ENCODE measurements at places on chromosomes 5 and 9.
A peak's percentile ranks its signal among the peaks of the same experiment; 100 is the strongest.

DNA sequence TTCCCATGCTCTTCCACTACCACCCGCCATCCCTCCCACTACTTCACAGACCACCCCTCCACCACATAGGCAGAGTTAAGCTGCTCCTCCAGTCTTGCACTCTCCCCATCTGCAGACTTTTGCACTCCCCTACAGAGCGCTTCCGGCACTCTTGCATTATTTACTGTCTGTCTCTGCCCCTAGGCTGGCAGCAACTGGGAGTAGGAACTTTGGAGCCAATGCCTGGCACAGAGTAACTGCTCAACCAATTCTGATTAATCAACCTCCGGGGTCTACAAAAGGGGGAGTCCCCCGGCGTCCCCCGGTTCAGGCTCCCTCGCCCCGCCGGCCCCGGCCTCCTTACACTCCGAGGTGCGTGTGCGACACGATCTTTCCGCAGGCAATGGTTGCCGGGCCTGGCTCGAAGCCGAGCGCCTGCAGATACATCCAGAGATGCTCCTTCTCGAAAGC lies 498 bp downstream of the HAUS6 start:
- DNase-seq, result no peak

GRCh38 chr5:118696076-118696475 lies 292.3 kb downstream of the DTWD2 start:
- DNase-seq, result no peak

- no peak for DNase-seq
These were observed 141.7 kb downstream of the HTR1A start for GRCh38 chr5:63820577-63820976.

DNA sequence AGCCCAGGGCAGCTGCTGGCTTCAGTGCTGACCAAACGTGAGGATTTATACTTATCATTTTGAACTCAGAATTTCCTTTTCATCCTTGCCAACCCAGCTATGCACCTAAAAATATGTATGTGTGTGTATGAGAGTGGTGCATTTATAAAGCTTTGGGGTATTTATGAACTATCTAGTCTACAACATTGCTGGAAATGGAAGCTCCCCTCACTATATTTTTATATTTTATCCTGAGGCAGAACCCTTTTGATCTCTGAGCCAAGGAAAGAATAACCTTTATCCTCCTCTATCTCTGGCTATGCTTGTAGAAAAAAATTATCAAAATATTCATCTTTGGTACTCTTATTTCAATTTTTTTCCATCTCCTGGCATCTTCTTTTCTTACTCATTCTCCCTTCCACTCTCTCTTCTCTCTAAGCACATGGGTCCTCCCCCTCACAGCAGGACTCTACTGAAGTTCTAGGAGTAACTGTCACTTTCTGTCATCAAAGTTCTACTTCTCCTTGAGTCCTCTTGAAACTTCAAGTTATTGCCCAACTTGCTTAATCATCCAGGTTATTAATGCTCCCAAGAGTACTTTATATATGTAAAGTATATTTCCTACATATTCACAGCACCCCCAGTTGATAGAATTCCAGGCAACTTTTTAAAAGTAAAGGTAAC lies 190.9 kb downstream of the HINT1 start:
- DNase-seq, result no peak

GRCh38 chr9:129138476-129139232 lies 27.4 kb downstream of the PTPA start:
- no peak for DNase-seq

DNA sequence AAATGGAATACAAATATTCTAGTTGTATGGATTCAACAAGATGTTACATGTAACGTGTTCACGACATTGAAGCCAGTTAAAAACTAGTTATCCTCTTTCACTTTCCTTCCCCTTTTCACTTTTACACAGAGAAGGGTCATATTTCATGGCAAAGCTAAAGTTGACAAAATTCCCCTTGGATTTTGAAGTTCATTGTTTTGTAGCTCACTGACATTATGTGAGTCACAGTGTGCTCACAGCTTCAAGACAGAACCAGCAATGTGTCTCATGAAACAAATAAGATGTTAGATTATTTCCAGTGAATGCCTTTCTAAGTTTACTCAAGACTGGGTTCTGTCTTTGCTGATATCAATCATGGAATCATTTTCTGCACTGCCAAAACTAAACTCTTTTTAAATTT lies 535.5 kb upstream of the GRIN3A start:
- DNase-seq, result no peak

- peak; percentile 58 for DNase-seq
These were observed 4.6 kb downstream of the KIF2A start for GRCh38 chr5:62310426-62311143.

DNA sequence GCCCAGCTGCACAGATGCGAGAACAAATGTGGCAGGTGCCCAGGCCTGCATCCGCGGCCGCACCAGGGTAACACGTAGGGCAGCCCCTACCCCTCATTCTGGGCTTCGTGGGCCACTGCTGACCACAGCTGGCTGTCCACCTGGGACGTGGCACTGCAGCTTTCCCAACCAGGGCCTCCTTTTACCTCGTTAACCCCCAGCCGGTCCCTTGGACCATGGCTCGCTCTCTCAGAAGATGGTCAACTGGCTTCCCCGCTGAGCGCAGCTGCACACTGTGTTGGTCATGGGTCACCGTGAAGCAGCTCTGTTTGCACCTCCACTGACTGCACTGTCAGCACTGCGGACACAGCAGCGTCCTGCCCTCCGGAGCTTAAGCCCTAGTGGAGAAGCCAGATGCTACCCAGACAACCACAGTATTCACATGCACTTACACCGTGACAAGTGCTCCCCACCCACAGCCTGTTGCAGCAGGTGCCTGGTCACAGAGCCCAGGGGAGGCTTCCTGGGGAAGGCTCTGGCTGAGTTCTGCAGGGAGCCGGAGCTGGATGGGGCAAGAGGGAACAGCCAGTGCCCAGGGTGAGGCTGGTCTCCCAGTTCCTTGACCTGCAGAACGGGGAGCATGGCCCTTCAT lies 10.5 kb upstream of the PLEKHG4B start:
- no peak for DNase-seq

DNA sequence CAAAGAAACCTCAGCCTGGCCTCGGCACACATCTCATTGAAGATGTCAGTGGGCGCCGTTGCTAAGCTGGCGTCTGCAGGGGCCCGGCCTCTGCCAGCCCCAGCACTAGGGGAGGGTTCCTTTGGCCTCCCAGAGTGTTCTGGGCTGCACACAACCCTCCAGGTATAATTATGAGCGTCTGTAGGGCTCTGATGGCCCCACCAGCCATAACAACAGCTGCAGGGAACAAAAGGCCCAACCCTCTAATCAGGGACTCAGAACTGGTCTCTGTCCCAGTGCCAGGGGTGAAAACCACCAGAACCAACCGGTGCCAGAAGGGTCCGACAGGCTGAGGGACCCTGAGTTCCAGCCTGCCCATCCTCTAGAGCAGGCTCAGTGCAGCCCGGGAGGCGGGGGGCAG lies 39.5 kb upstream of the SLC12A7 start:
- DNase-seq, result no peak

DNA sequence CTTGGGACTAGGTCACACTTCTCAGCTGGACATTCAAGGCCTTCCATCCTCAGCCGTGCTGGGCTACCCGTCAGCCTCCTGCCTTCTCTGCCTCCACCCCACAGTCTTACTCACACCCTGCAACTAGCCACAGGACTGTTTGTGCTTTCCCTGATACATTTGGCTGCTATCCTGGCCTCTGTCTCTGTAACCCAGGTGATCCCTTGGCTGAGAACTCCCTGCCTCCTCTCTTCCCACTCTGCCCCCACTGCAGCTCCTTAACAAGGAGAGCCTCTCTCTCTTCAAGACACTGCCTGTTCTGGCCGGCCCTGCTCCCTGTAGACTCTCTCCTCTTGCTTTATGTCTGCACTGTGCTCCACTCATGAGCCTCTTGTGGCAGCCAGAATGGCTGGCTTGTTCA lies 120.6 kb downstream of the MSX2 start:
- DNase-seq, result no peak

DNA sequence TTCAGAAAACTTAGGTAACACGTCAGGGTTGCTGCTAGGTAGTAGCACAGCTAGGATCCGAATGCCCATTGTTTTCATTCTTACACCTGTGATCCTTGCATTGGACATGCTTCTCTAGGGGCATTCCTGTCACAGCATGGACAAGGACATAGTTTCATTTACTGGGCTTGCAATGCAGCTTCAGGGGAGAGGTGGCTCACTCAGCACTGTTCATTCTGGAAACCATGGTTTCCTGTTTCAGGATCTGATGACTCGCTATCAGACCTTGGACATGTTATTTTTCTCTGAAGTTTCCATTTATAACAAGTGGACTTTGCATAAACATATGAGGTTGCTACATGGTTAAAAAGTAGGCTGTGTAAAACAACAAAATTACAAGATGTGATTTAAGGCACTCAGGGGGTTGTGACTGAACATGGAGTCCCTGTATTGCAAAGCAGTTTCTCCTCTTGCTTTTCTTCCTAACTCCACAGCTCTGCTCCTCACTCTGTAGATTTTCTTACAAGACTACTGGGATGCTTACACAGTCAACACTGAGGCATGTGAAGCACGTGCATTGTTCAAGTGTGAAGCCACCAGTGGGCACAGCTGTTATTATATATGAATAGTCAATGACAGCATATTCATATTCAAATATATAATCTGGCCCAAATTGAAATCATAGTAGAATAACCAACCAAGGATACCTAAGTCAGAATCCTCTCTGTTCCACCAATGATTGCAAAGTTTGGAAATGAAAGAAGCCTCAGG lies 66.1 kb upstream of the STK32A start:
- DNase-seq, result no peak

- DNase-seq, result peak; percentile 86
These were observed 896 bp downstream of the RIGI start for GRCh38 chr9:32524892-32525708.

DNA sequence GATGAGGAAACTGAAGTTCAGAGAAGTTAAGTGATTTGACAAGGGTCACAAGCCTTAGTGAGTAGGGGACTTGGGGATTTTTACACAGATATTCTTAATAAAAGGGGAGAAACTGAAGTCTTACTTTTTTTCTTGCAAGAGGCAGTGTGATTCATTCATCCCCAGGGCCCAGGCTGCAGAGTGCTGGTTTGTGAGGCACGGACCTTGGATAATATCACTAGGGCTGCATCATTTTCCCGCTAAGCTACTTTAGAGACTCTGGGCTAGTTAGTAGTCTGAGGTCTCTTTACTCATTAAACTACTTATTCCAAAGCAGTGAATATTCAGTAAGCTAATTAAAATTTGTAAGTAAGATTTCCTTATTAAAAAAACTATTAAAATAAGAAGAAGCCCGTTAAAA lies 195.0 kb downstream of the PBX3 start:
- DNase-seq, result no peak

GRCh38 chr9:37916471-37917312 lies 12.8 kb upstream of the SLC25A51 start:
- no peak for DNase-seq

GRCh38 chr9:82052081-82052480 lies 63.5 kb downstream of the SPATA31D1 start:
- no peak for DNase-seq

GRCh38 chr9:738209-738915 lies 103.1 kb upstream of the DMRT1 start:
- DNase-seq, result peak; percentile 69

GRCh38 chr5:52799358-52799982 lies 11.8 kb downstream of the ITGA1 start:
- DNase-seq, result peak; percentile 69

- DNase-seq, result peak; percentile 4
These were observed 297.1 kb upstream of the CD180 start for GRCh38 chr5:67493676-67494075.

DNA sequence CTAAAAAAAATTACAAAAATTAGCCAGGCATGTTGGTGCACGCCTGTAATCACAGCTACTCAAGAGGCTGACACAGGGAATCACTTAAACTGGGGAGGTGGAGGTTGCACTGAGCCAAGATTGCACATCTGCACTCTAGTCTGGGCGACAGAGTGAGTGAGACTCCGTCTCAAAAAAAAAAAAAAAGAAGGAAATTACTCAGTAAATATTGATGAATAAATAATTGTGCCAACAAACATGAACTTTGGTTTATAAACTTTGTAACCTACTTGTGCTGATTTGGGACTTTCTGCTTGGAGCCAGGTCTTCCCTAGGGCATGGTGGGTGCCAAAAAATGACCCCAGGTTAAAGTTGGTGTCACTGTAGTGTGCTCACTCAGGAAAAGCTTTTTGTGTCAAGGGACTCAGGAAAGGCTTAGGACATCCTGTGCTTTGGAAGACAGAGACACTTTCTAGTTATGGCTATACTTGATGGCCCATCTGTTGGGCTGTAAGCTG lies 19.0 kb downstream of the ABLIM3 start:
- DNase-seq, result no peak

DNA sequence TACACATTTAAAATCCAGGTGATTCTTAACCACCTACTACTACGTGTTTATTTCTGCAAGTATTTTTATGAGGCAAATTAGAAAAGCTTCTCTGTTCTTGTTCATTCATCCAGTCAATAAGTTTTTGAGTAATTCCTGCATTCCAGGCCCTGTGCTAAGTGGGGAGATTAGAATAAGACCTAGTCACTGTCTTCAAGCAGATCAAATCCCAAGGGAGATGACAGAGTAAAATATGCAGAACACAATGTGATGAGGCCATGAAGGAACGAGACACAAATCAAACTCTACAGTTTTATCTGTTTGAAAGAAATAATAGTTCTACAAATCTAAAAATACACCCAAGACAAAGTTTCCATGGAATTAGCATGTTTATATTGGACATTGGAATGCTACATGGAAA lies 158.8 kb downstream of the CEP120 start:
- DNase-seq, result no peak

- no peak for DNase-seq
These were observed 103.5 kb downstream of the NDUFAF2 start for GRCh38 chr5:61048534-61048933.

DNA sequence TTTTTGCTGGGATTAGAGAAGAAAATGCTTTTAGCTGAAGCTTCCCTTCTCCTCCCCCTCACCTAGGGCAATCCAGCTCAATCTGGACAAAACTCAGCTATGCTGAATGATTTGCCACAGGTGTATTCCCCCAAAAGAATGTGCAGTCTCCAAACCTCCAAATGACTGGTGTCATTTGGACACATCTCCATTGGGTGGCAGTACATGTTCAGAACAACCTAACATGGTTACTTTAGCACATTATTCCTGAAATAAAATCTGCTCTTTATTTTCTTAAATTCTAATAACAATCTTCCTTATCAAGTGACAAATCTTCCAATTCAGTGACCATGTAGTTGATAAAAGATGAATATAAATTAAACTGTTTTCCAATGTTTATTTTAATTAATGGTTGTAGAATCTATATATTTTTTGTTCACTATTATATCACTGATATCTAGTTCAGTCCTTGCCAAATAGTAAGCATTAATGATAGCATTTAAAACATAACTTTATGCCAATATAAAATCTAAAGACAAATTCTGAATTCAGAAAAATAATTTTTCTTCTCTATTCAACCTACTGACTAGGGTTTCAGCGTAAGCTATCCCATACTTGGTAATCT lies 61.3 kb upstream of the MOCS2 start:
- DNase-seq, result peak; percentile 58
